ENCODE measurements at places on chromosomes 13 and 19.

GRCh38 chr13:20404488-20405222 is 121.0 kb downstream of the CRYL1 start:
- DNase-seq = no peak

DNA sequence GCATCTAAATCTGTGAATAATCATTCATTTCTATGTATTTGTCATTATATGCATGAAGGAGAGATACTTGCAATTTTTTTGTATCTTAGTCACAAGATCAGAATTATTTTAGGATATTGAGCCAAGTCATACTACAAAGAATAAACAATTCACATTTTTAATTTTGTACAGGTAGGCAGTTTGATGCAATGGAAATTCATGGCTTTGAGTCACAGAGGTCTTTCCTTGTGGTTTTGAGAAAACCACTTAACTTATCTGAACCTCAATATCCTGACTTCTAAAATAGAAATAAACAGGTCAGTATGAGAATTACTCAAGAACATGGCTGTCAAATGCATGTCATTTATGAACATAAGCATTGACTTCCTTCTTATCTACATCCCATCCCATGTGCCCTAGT is 221.4 kb upstream of the SLC10A2 start:
- DNase-seq = no peak

GRCh38 chr19:3459089-3459881 is 21.0 kb downstream of the SMIM24 start:
- DNase-seq = peak; percentile 53

- no peak for DNase-seq
Observed at GRCh38 chr19:1567116-1567847, 843 bp downstream of the MEX3D start.

GRCh38 chr13:107461751-107462150 is 753.6 kb downstream of the LIG4 start:
- DNase-seq = no peak

DNA sequence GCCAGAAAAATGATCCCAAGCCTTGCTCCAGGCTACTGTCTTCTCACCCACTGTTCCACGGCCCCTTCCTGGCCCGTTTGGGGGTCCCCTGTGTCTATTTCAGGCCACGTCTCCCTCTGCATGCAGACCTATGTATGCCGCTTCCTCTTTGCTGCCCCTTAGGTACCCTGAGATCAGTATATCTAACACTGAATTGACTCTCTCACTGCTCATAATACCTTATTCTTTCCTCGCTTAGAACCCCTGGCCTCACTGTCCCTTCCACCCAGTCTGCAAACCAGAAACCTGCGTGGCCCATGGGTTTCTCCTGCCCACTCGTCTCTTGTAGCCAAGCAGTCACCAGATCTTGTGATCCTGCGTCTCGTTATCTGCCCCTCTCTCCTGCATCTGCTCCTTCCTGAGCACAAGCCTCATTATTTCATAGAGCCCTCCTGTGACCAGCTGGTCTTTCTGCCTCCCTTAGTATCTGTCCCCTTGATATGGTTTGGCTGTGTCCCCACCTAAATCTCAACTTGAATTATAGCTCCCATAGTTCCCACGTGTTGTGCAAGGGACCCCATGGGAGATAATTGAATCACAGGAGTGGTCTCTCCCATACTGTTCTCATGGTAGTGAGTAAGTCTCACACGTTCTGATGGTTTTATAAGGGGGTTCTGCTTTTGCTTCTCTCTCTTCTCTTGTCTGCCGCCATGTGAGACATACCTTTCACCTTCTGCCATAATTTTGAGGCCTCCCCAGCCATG is 109.0 kb upstream of the RNF113B start:
- DNase-seq = no peak

GRCh38 chr13:99269627-99270241 is 11.6 kb upstream of the GPR18 start:
- DNase-seq = peak; percentile 71

DNA sequence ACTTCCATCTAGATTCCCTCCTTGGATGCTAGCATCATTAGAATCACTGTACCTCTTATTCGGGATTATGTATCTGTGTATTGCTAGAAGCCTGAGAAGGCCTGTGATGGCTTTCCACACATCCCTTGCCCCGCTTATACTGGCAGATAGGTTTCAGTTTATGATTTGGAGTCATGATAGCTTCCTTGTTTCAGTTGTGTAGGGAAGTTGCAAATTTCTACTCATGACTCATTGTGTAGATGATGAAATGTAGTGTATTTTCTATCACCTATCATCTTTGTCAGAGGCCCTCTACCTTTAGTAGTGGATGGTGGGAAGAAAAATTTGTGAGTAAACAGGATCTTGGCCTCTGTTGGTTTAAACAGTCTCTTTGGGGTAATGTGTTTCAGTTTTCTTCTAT is 165.2 kb downstream of the GGACT start:
- peak; percentile 95 for DNase-seq

DNA sequence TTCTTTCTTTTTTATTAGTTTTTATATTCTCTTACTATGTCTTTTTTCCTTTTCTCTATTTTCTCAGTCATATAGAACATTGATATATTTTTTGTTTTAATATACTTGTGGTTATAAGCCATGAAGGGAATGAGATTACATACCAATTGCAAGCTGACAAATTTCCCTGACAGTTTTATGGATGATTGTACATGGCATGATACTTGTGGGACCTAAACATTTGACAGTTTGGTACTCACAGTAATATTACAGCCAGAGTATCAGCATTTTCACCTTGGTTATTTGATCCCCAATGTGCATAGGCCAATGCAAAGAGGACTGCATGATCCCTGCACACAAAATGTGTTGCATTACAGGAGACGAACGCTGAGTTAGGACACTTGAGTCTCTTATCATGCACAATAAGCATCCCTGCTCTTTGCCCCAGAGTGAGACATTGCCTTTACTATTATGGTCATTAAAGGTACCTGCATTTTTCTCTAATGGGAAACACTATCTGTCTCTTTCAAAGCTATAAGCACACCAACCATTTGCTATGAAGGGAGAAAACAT is 713.4 kb upstream of the PCDH20 start:
- DNase-seq = no peak

GRCh38 chr13:38752686-38753085 is 65.8 kb downstream of the FREM2 start:
- DNase-seq = no peak

DNA sequence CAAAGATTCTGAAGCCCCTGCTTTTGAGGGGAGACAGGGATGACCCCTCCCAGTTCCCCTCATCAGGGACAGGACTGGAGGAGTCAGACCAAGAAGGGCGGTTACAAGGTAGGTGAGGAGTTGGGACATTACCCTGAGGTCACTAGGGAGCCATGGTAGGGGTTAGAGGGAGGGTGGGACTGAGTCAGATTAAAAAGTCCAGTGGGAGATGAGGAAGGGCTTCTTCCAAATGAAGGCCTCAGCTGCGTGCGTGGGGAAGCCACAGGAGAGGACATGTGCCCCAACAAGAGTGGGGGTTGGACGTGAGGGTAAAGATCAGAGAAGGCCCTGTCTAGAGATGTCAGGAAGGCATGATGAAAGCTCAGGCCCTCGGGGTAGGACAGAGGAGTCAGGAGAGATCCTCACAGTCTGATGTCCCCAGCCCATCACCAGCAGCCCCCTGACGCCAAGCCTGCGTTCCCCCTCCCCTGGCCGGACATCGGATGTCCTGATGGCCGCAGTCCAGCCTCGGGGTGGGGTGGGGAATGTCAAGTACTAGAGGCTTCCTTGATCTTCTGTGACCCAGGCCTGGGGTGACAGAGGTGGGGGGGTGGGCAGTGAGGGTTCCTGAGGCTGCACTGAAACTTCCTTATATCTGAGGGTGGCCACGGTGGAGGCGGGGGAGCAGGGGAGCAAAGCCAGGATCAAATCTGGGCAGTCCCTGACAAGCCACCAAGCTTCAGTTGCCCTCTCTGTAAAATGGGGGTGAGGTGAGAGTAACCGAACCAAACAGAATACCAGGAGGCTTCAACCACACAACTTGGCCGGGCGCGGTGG is 6.5 kb upstream of the MFSD12 start:
- no peak for DNase-seq

- DNase-seq = no peak
Observed at GRCh38 chr13:78215458-78216108, 297.0 kb upstream of the EDNRB start.

DNA sequence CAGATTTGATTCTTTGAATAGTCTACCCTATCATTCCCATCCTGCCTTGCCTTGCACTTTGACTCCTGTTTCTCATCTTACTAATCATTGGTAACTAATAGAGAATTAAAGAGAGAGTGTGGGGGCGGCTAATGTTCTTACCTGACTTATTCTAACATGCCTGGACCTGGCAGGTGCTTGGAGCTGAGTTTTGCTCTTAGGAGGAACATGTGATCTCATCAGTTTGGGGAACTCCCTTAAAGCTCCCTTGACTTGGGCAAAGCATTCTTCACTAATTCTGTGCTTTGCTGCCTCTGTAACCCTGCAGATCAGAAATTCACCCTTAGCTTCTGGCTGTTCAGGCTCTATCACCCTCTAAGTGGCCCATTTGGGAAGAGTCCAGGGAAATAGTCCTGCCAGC is 861.1 kb downstream of the GPC5 start:
- DNase-seq = no peak

GRCh38 chr19:2227415-2228156 is 8.5 kb downstream of the PLEKHJ1 start:
- peak; percentile 96 for DNase-seq

- no peak for DNase-seq
Observed at GRCh38 chr19:42095814-42096230, 19.9 kb downstream of the ZNF574 start.

DNA sequence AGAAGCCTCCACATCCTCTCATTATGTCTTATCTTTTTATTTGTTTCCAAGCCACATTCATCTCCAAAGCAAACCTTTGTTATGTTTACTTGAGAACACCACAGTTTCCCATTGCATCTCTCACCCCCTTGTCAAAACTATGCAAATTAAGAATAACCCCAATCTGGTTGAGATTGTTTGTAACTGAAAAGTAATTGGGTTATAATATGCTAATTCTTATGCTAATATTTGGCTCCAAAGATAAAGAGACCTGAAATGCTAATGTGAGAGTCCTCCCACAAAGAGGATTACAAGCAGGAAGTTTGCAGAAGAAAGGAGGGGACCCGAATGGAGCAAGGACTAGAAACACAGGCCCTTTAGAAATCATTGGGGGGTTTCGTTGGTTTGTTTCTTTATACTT is 92.9 kb upstream of the UBL3 start:
- DNase-seq = no peak

GRCh38 chr19:12749938-12750521 is 1.6 kb upstream of the BEST2 start:
- no peak for DNase-seq

DNA sequence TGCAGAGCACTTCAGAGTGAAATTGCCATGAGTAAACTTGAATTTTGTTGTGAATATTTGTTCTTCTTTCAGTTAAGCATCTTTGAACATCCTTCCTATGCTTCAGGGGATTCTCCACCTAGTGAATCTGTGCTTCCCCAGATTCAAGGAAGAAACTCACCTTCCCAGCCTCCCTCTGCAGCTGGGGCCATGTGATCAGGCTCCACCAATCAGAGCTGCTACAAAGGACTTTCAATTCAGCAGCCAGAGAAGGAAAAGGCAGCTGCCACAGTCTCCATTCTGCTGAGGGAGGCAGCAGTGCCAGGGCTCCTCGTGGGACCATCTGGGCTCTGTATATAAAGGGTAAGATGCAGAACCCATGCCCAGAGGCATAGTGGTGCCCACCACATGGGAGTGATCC is 89.7 kb upstream of the SIAH3 start:
- no peak for DNase-seq

- DNase-seq = no peak
Observed at GRCh38 chr13:24528816-24529398, 16.3 kb upstream of the PARP4 start.

DNA sequence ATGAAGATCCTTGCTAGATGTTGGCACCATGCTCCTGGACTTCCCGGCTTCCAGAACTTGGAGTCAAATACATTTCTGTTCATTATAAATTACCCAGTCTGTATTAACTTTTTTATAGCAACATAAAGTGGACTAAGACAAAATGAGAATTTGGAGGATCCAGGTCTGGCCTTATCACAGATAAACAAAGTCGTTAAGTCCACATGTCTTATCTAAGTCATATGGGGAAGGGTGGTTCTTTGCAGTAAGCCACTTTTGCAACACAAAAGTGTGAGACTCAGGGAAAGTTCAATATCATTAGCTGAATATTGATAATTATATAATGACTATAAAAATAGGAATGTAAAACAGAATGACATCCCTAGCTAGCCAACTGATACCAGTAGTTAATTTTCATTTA is 91.6 kb upstream of the SIAH3 start:
- DNase-seq = no peak

DNA sequence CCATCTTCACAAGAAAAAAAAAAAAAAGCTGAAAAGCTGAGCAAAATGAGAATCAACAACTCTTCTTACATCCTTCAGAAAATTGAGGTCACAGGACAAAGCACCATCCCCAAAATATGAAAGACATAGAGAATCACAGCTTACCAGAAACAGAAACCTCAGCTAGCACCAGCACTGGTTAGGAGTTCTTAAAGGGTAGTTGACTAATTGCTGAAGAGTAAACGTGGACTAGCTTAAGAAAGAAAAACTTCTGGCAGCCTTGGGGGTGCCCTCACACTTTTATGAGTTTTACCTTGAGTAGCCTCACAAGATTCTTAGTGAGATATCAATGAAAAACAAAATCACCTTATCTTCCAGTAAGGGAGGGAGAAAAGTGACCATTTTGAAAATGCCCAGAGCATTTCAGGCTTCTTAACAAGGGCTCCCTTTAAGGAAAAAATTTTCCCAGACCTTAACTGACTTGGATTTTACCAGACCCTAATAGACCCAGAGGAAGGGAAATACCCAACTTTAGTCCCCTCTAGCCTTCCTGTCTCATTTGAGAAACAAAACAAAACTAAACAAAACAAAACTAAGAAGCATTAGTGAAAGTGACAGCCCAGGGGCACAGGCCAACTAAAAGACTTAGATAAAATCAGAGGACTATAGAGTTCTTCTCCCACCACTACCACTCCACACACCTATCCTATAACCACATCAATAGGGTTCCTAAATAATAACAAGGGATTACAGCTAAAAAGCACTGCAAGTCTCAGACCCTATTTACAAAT is 888.6 kb downstream of the DIAPH3 start:
- DNase-seq = no peak

DNA sequence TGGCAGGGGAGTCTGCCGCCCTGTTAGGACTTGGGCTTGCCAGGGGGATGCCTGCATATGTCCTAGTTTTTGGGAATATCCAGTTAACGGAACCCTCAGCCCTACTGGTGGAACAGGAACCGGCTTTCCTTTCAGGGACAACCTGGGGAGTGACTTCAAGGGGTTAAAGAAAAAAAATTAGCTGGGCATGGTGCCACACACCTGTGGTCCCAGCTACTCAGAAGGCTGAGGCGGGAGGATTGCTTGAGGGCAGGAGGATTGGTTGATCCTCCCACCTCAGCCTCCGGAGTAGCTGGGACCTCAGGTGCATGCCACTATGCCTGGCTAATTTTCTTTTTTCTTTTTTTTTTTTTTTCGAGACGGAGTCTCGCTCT is 22.5 kb downstream of the LDLR start:
- no peak for DNase-seq

Data from MV-4-11 (cell line).